Inflammatory macrophage (primary cell): ENCODE measurements at places on chromosomes 12 and 14.
A peak's percentile ranks its signal among the peaks of the same experiment; 100 is the strongest.

GRCh38 chr12:118288174-118288573, 84.5 kb downstream of the TAOK3 start:
- DNase-seq, result no peak

GRCh38 chr12:118052324-118053070, 8.5 kb downstream of the WSB2 start:
- peak; percentile 33 for DNase-seq

GRCh38 chr12:66203820-66204219, 14.8 kb downstream of the IRAK3 start:
- no peak for DNase-seq

GRCh38 chr12:69779928-69780327, 41.3 kb downstream of the RAB3IP start:
- DNase-seq, result no peak

GRCh38 chr14:105484069-105484996, 2.4 kb upstream of the CRIP1 start:
- DNase-seq, result peak; percentile 4

GRCh38 chr12:58593557-58594304, 326.6 kb downstream of the LRIG3 start:
- no peak for DNase-seq

DNA sequence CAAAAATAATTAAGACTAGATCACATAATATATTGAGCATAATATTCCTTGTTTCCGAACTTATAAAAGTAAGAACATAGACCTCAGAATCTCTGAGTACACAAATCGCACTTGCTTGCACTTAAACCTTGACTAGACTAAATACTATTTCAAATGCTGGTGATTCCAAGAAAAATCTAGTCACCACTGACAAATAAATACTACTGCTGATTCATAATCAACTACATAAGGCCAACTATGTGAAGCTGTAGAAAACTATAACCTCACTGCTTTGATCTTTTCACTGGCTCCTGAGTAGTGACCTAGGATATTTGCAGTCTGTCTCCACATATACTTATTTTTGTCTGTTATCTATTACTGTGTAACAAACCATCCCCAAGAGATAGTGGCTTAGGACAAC, 245.4 kb downstream of the DIO2 start:
- no peak for DNase-seq

GRCh38 chr14:74476107-74476506, 17.0 kb downstream of the NPC2 start:
- no peak for DNase-seq

DNA sequence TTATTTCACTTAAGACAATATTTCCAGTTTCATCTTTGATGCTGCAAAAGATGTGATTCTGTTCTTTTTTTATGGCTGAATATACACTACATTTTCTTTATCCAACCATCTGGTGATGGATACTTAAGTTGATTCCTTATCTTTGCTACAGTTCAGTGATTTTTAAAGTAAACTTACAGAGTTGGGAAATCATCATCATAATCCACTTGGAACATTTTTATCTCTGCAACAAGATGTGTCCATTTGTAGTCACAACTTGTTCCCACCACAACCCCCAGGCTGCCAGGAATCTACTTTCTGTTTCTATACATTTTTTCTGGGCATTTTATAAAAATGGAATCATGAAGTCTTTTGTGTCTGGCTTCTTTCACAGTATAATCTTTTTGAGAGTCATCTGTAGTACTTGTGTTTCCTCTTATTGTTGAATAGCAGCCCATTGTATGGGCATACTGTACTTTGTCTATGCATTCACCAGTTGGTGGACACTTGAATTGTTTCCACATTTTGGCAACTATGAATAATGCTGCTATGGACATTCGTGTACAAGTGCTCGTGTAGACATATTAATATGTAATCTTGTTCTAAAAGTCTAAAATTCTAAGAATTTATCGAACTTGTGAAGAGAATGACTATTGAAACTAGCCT, 212.5 kb upstream of the DDHD1 start:
- no peak for DNase-seq

DNA sequence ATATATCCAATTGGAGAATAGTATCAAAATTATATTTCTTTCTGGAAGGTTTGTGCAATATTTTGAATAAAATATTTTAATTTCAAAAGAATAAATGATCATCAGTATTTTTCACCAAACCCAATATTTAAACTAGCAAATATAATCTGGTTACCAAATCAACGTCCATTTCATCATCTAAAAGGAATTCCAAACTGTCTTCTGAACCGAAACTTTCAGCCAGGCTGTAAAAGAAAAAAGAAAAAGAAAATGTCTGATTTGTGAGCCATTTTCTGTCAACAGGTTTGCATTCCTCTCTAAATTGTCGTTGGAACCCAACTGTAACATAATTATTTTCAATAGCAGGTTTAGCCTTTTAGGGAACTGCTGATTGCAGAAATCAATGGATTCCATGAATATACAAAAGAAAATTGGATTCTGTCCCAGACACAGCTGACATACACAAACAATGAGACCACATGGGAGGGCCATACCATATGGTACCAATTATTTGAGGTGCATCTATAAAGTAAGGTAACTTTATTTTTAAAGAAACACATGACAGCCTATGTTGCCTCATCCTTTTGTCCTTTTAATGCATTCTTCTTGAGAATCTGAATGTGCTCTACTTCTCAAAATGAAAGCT, 22.7 kb downstream of the SNRPF start:
- DNase-seq, result no peak

DNA sequence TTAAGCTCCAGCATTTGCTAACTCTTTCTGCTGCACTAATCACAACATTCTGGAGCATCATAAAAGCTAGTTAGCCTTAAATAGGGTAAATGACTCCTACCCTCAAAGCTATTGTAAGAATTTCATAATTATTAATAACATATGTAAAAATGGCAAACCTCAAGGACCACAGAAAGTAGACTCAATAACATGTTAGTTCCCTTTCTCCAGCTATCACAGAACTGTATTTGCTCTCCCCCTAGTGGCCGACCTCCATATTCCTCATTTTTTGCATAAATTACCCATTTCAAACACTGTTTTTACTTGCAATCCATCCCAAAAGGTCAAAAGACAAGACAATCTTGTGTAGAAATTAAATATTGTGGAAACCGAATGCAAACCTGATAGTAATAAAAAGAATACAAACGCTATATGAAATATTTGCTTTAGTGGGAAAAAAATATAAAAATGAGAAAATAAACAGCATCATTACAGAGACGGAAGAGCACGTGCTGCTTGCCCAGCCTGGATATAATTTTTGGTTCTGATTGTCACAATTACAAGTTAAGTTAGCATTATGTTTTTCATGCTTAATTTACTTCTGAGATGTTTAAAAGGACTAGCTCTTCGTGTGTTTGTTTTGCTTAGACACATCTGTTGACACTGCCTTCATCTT, 97.9 kb downstream of the RERGL start:
- DNase-seq, result peak; percentile 43

GRCh38 chr14:103607822-103608221, 21.2 kb upstream of the KLC1 start:
- DNase-seq, result no peak

GRCh38 chr12:32897687-32898573, 1.4 kb upstream of the PKP2 start:
- DNase-seq, result no peak

- DNase-seq, result peak; percentile 89
Measured at GRCh38 chr12:7638760-7639555, 26.8 kb downstream of the APOBEC1 start.

- peak; percentile 15 for DNase-seq
Measured at GRCh38 chr12:110778833-110779577, 36.3 kb upstream of the PPP1CC start.

DNA sequence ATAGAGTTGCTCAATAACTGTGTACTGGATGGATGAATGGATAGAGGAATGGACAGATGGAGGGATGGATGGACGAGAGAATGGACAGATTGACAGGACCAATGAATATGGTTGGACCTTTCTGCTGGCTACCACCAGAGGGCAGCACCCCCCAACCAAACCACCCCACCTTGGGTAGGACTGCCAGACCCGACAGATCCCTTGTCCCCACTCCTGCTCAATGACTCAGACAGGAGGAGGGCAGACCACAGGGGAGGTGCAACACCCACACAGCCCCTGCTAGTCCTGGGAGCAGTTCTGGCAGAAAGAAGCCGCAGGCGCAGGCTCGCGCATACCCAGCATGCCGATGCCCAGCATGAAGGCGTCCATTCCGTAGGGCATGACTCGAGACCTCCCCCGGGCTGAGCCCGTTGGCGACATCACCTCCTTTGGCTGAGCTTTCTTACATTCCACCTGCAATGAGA, 12.4 kb downstream of the MSI1 start:
- peak; percentile 68 for DNase-seq

GRCh38 chr12:105377077-105377476, 46.6 kb downstream of the C12orf75 start:
- DNase-seq, result no peak

- no peak for DNase-seq
Measured at GRCh38 chr12:112450725-112451124, 32.0 kb downstream of the PTPN11 start.

DNA sequence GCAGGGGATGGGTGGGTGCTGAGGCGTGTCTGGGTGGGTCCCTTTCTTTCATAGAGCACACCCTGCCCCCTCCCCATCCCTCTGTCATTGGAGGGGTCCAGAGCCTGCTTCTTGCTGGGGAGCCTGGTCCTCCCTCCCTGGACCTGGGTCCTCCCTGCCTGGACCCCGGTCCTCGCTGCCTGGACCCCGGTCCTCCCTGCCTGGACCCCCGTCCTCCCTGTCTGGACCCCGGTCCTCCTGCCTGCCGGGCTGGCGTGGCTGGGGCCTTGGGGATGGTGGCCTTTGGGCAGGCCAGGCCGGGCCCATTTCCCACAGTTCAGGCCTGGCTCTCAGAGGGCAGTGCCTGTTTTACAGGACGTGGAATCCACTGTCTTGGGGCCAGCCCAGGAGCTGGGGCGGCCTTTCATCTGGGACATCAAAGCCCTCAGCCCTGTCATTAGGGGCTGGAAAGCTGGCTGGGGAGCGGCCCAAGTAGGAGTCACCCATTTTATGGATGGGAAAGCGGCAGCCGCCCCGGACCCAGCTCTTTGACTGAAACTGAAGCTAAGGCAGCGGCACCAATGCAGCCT, 44.6 kb downstream of the KIF26A start:
- DNase-seq, result no peak

DNA sequence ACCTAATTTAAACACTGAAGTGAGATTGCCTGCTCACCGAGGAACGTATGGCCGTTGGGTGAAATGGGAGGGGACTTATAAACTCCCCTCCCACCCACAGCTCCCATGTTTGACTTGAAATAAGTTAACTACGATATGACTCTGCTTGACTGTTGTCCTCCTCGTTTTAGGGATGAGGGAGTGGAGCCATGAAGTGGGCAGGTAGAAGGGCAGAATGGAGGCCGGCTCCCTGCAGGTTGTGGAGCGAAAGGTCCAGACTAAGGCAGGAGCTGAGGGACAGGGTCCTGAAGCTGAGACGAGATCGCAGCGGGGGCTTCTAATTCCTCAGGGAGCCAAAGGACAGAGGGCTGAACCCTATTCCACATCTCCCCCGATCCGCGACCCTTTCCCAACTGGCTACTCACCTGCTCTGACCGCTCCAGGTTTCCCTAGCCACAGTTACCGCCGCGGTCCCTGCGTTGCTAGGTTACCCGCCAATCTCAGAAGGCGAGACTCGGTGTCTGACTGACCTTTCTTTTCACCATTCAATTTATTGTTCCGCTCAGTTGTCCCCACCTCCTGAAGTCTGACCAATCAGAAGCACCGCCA, 577 bp upstream of the TPCN1 start:
- no peak for DNase-seq

DNA sequence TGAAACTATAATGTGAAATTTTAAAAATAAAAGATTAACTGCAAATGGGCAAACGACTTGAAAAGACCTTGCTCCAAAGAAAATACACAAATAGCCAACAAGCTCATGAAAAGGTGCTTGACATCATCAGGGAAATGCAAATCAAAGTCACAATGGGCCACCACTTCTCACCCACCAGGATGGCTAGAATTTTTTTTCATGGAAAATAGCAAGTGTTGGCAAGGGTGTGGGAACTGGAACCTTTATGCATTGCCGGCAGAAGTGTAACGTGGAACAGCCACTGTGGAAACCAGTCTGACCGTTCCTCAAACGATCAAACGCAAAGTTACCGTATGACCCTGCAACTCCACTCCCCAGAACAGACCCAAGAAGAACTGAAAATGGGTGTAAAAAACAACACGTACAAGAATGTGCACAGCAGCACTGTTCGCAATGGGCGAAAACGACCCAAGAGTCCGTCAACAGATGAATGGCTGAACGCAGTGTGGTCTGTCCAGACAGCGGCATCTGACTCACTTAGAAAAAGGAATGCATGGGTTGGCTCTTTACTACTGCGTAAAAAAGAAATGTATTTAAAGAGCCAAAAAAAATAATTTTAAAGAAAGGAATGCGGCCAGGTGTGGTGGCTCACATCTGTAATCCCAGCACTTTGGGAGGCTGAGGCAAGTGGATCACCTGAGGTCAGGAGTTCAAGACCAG, 40.2 kb downstream of the SCARB1 start:
- no peak for DNase-seq

DNA sequence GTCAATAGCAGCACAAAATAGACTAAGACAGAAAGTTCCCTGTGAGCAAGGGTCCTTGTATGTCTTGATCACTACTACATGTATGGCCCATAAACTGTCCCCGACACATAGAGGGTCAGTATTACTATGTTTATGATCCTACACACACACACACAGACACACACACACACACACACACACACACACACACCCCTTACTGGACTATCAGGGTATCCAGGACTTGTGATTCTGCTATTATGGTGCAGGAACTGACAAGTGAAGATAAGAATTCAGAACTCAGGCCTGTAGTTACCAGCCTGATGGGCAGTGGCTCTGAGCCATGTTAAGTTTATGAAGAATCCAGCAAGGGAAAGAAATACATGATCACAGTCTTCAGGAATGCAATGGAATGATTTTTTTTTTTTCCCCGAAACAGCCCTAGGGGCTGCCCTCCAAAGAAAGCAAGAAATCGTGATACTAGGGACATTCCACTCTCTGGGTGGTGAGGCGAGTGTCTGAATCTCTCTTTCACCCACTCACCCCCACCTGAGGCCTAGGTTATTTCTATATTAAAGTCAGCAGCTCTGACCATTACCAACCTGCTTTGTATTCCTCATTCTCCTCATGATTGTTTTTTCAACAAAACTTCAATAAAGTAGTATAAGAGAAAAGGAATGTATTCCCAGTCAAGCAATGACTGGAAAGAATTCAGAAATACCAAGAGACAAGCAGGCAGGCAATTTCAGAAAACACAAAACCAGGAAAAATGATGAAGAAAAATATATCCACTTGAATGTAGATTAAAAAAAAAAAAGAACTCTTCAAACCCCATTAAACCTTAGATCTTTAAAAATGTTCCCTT, 105.8 kb downstream of the AVPR1A start:
- DNase-seq, result no peak

- DNase-seq, result no peak
Measured at GRCh38 chr12:12017135-12017581, 53.6 kb upstream of the BCL2L14 start.

DNA sequence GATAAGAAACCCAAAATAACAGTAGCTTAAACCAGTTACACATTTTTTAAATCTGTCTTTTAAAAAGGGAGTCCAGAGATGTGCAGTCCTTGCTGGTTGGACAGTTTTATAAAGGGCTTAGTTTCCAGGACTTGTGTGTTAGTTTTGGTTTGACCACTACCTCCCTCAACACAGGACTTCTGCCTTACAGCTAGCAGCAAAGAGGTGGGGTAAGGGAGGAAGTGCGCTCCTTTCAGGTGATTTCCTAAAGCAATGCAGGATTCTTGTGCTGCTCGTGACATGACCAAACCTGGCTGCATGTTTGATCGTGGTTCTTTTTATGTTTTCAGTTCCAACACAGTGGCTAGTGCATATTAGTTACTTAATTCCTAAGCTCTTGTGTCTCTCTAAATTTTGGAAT, 266.2 kb downstream of the TMTC2 start:
- DNase-seq, result no peak

GRCh38 chr12:10491766-10492165, 13.9 kb upstream of the EIF2S3B start:
- no peak for DNase-seq
